ENCODE measurements at places on chromosomes 12 and 14. TPM values are rescaled to one million over a fixed set of nuclear protein-coding genes. Genes with fewer than 3 reads are reported as not detected.

Gene MYF6
- total RNA-seq: 0.47 TPM

Gene REM2
- total RNA-seq: 1.7 TPM

Gene FAM90A1
- total RNA-seq: 0.16 TPM

Gene KRT74
- total RNA-seq: not detected

Gene GPR162
- total RNA-seq: 61.3 TPM

Gene OR6C6
- total RNA-seq: not detected

Gene KERA
- 3.0 TPM for total RNA-seq

Gene KRT72
- total RNA-seq: not detected

Gene KCNK10
- 18.9 TPM for total RNA-seq

Gene BICDL1
- total RNA-seq: 25.4 TPM

Gene TDRD9
- 1.2 TPM for total RNA-seq

Gene NFKBIA
- 46.9 TPM for total RNA-seq

Gene MAP1LC3B2
- total RNA-seq: 0.62 TPM

Gene HPD
- total RNA-seq: not detected

Gene CAPRIN2
- 41.3 TPM for total RNA-seq

Gene CIROP
- not detected for total RNA-seq

Gene PPFIA2
- total RNA-seq: 237 TPM

Gene SLC10A1
- total RNA-seq: not detected

Gene PTPRR
- total RNA-seq: 19.5 TPM

Gene RNF41
- total RNA-seq: 78.1 TPM

Gene LBHD2
- not detected for total RNA-seq

Gene CIT
- total RNA-seq: 13.3 TPM

Gene PPP1R1A
- 6.7 TPM for total RNA-seq

Gene CARMIL3
- 24.2 TPM for total RNA-seq

Gene TAS2R9
- total RNA-seq: 1.2 TPM

Gene GPR68
- 5.9 TPM for total RNA-seq

Gene SART3
- total RNA-seq: 66.0 TPM

Gene DBX2
- total RNA-seq: 1.6 TPM

Gene CACNA2D4
- not detected for total RNA-seq

Gene DAO
- not detected for total RNA-seq

Gene ZNF891
- 9.7 TPM for total RNA-seq

Gene DPY19L2
- total RNA-seq: 38.4 TPM

Gene ADAM20
- 2.5 TPM for total RNA-seq

Gene REP15
- 3.0 TPM for total RNA-seq

Gene SDR9C7
- total RNA-seq: 0.31 TPM

Gene HVCN1
- 8.3 TPM for total RNA-seq

Gene SLC17A8
- total RNA-seq: 1.2 TPM

Gene C14orf39
- not detected for total RNA-seq

Gene ADAM21
- total RNA-seq: 0.16 TPM
